CD4-positive, alpha-beta T cell treated with Interferon alpha-2 for 1 hour (primary cell): ENCODE measurements at places on chromosomes 5 and 9.

- no peak for DNase-seq
Observed at GRCh38 chr9:16811987-16812685, 58.3 kb downstream of the BNC2 start.

- DNase-seq, result no peak
Observed at GRCh38 chr9:107588393-107588792, 98.8 kb upstream of the KLF4 start.

- no peak for DNase-seq
Observed at GRCh38 chr5:133704411-133704810, 92.1 kb upstream of the FSTL4 start.

DNA sequence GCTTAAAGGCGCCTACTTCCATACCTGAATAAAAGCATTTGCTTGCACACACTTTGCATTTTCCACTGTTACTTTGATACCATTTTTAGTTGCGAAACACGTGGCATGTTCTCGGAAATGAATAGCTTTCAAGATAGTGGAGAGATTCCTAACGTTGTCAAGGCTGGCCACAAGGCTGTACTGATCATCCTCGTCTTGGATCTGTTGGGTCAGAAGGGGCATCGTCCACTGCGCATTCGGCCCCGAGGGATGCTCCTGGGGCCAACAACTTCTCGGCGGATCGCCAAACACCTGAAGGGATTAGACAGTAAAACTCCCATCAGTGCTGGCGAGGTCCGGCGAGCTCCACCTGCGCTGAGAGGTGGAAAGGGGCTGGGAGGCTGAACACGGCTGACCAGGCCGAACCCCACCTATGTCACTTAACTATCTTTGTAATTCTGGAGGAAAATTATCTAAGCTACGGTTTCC is 599 bp downstream of the RAD1 start:
- peak; percentile 54 for DNase-seq

- no peak for DNase-seq
Observed at GRCh38 chr5:51286046-51286445, 97.2 kb upstream of the ISL1 start.

DNA sequence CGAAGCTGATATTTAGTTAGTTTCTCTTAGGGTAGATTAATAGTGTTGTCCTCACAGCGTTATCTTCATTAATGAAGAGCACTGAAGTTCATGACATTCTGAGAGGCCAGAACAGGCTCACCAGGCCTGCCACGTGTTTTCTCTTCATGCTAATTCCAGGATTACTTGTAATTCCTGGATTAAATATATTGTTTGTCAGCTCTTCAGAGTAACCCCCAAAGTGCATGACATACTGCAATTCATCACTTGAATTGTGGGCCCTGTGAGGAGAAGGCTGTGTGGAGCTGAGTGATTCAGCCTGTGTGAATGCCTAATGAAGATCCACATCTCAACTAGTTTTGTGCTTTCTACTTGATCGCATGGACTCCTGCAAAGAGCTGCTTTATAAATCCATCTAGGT is 401.0 kb upstream of the ADAMTSL1 start:
- DNase-seq, result no peak

DNA sequence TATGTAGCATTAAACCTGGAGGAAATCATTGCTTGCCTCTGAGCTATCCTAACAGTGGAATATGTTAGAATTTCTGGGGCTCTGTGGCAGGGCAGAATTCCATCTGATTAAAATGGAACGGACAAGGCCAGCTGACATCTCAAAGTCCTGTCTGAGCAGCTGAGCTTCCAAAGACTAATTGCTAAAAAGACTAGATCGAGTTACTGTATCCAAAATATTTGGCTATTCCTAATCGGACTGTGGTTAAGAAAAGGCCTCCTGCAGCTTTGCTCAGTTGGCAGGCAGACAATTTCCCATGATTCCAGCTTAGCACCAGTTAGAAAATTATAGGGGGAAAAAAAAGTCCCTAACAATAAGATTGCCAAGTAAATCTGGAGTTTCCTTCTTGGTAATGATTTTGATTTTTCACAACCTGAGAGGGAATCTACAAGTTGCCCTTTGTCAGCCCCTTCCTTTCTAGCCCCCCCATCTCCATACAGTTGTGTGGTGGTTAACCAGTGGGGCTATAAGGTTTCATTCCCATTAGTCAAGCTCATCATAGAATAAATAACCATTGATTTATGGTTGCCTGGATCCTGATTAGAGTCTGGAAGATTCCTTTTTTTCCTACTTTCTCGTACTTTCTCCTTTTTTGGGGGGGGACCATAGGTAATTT is 26.4 kb downstream of the PTGR1 start:
- no peak for DNase-seq

- DNase-seq, result no peak
Observed at GRCh38 chr5:158068964-158069363, 210.0 kb upstream of the CLINT1 start.

- no peak for DNase-seq
Observed at GRCh38 chr5:159442206-159442850, 112.0 kb upstream of the IL12B start.

- no peak for DNase-seq
Observed at GRCh38 chr5:1998348-1998669, 115.6 kb upstream of the IRX4 start.

GRCh38 chr5:164610374-164610773 is 1105.0 kb downstream of the MAT2B start:
- DNase-seq, result no peak

DNA sequence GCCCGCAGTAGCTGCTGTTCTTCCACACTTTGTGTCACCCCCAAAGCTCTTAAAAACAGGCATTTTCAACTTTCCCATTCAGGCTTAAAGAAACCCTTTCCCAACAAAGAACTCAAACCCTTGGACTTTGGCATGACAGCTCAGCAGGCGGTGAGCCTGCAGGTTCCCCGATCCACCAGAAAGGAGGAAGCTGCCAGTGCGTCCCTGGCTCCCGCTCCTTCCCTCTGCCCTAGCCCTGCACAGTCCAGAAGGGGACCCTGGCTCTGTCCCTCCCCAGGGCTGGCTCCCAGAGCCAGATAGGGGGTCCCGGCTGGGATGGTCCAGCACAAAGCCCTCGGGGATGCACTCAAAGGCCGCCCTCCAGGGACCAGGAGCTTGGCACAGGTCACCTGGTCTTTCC is 9.6 kb downstream of the SLC9A3 start:
- no peak for DNase-seq

- DNase-seq, result no peak
Observed at GRCh38 chr9:138060881-138061280, 183.3 kb downstream of the CACNA1B start.

- DNase-seq, result no peak
Observed at GRCh38 chr5:168552146-168552545, 23.0 kb downstream of the FBLL1 start.

DNA sequence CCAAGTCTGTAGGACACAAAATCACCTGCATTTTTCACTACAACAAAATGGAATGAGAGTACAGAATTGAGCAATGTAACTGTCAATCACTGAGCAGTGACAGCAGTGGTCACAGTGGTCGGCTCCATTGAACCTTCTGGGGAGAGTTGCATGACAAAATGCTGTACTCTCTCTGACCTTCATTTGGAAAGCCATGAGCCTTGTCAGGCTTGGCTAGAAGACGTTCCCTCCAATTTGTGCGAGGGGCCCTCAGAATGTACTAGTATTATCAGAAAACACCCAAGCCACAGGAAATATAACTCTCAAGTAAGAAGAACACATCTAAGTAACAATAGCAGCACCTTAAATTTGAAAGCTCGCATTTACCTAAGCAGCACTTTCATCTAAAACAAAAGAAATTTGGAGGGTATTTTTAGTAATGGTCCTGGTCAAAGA is 425.6 kb upstream of the MEF2C start:
- DNase-seq, result no peak

- no peak for DNase-seq
Observed at GRCh38 chr9:6418764-6419163, 5.8 kb downstream of the UHRF2 start.

- DNase-seq, result no peak
Observed at GRCh38 chr5:39220280-39221030, 1.1 kb upstream of the FYB1 start.

GRCh38 chr5:169542811-169543210 is 40.8 kb upstream of the SPDL1 start:
- DNase-seq, result no peak

GRCh38 chr5:168317521-168318147 is 26.2 kb downstream of the WWC1 start:
- DNase-seq, result no peak

DNA sequence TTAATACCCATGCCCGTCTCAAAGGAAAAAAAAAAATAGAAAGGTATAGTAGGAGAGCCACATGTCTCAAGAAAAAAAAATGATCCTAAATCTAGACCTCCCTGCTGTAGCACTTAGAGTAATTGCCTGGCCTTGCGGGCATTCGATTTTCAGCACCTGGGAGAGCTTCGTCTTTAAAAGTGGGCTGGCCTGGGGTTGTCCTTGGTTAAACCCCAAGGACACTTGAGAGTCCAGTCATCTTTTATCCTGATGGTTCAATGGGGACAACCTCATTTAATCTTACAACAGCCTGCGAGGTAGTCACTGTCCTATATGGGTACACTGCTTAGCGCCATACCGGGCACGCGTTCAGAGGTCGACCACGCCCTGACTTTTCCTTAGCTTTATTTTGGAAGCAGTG is 60.1 kb downstream of the MAT2B start:
- DNase-seq, result no peak

DNA sequence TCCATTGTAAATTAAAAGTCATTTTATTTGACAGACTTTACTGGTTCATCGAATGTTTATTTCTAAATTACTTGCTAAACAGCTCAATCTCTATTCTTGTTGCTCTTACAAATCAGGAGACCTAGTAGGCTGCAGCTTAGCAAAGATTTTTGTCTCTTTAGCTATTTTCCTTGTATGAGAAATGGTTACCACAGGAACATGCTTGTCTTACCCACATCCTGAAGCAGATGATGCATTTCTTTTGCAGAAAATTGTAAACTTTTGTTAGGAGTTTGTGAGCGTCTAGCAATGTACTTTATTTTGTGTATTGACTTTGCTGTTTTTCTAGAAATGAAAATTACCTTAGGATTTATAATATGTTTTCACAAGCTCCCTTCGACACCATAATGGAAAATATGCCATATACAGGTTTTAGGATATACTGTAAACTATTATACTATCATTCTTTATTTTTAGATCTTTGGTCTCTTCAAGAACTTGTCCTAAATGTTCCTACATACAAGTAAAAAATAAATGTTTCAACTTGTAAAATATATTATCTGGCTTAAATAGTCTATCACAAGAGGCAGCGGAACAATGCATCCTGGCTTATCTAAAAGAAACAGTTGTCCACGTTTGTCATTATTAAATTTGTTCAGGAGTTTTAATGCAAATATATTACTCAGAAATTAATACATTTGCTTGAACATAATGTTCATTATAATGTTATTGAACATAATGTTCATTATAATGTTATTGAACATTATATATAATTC is 54.1 kb downstream of the SPEF2 start:
- no peak for DNase-seq

- DNase-seq, result no peak
Observed at GRCh38 chr5:94993491-94993890, 291.4 kb downstream of the MCTP1 start.

DNA sequence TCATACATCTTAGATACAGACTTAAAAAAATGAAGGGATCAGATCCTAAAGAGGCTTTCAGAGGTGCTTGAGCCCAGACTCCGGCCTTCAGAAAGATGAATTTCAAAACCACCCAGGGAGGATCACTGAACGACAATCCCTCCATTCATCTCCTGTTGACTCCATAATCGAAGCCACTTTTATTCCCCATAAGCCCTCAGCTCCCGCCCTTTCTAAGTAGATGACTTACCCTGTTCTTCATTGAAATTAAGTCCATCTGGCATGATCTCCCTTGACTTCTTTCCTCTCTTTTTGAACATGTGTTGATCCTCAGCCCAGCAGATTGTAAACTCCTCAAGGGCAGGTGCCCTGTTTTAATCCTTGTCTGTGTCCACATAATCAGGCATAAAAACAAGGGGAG is 50.8 kb upstream of the ASTN2 start:
- DNase-seq, result no peak

- DNase-seq, result no peak
Observed at GRCh38 chr9:33881635-33882034, 64.7 kb downstream of the UBE2R2 start.

GRCh38 chr5:73114044-73114688 is 6.2 kb upstream of the TMEM171 start:
- no peak for DNase-seq

DNA sequence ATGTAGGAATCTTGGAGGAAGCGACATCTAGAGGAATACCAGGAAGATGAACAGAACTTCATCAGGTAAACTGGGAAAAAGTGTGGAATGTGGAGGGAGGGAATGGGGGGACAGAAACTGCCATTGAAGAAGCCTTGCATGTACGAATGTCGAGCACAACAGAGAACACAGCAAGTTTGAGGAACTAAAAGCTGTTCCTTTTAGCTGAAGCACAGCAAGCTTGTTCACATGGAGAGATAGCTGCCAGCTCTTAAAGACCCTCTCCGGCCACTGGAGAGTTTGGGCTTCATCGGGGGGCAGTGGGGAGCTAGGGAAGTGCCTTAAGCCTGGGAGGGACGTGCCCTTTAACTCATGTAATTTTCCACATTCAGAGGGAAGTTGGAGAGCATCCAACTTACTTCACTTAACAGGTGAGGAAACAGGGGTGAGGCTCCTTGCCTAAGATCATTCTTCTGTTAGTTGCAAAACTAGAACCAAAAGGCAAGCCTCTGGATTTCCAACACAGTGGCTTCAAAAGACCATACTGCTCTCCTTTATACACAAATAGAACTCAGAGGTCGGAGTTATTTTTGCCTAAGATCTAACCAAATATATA is 2.3 kb upstream of the CYFIP2 start:
- no peak for DNase-seq

GRCh38 chr9:22079873-22080341 is 70.8 kb upstream of the CDKN2B start:
- DNase-seq, result peak; percentile 76

DNA sequence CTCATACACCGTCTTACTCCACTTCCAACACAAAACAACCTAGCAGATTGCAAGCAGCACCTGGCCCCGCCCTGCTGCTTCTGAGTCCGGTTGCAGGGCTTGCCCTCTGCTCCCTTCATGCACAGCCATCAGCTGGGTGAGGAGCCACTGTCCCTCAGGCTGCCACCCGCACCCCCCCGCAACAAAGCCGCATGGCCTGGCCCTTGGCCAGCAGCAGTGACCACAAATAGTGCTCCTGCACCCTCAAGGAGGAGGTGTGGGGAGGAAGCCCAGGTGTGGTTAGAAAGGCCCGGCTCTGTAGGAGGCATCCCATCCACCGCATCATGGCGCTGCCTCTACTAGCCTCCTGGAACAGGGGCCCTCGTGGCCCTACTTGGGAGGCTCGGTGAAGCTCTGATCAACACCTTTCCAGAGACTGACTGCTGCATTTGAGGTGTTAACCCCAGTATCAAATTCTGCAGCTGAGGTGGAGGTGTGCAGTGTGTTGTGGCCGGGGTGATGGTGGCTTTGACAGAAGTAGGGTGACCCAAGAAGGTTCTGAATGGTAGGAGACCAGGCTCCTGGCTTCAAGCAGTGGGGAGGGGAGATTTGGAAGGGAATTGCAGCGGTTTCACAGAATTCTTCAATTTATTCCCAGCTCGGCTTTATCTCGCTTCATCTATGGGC is 52.7 kb downstream of the WNK2 start:
- DNase-seq, result no peak
